ENCODE measurements at places on chromosomes 7 and 10. TPM values are rescaled to one million over a fixed set of nuclear protein-coding genes. Genes with fewer than 3 reads are reported as not detected.

- DNase-seq: no peak
These were observed 119.1 kb upstream of the PHYHIPL start for GRCh38 chr10:59057345-59057744.

DNA sequence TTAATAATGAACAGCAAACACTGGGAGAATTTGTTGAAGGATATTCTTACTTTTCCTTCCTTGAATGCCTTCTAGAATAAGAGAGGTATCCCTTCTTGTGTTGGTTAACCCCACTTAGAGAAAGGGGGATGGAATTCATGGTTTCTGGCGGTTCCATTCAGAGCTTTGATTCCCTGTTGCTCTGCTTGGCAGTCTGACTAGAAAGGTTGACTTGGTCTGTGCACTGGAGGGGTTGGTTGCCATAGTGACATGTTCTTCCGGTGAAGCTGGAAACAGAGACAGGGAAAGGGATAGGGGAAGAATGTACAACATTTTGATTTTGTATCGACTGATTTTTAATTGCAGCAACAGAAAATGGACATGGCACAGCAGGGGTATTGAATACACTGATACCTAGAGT lies 2.5 kb downstream of the TMEM178B start:
- peak; percentile 23 for DNase-seq

Gene KIF11
- 0.39 TPM for polyA plus RNA-seq

- DNase-seq: no peak
These were observed 31.5 kb upstream of the NRP1 start for GRCh38 chr10:33365871-33366411.

- no peak for DNase-seq
These were observed 95.5 kb downstream of the OTUD1 start for GRCh38 chr10:23534326-23534725.

DNA sequence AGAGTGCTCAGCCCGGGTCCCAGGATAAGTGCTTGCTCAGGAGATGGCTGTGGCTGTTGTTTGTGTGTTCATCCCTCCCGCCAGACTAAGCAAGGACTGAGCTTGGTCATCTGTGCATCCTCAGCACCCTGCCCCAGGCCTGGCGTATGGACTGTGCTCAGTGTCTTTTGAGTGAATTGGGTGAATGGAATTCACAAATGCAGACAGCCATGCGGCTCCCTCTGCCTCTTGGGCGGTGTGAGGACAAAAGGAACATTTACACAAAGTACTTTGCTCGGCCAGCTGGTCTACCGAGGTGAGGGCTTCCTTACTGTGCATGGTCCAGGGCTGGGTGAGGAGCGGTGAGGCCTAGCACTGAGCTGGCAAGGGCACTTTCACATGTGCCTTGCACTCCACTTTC lies 120.2 kb downstream of the CDH23 start:
- DNase-seq: no peak

Gene C10orf67
- 1.1 TPM for polyA plus RNA-seq

Gene BMPER
- polyA plus RNA-seq: 0.80 TPM

GRCh38 chr7:81211204-81211933 lies 292.5 kb upstream of the SEMA3C start:
- DNase-seq: no peak

Gene USP6NL
- 4.5 TPM for polyA plus RNA-seq
